ENCODE measurements at places on chromosomes 1 and 21. TPM values are rescaled to one million over a fixed set of nuclear protein-coding genes. Genes with fewer than 3 reads are reported as not detected.

The HES5 gene
- not detected for total RNA-seq

The MYOM3 gene
- not detected for total RNA-seq

The ARHGEF2 gene
- 189 TPM for total RNA-seq

The SELP gene
- total RNA-seq, result 0.18 TPM

The OLFM3 gene
- total RNA-seq, result not detected

The TSSK3 gene
- total RNA-seq, result 1.7 TPM

The TAF5L gene
- 26.9 TPM for total RNA-seq

The OPTC gene
- total RNA-seq, result not detected

The EIF2D gene
- 45.4 TPM for total RNA-seq

The NR1I3 gene
- not detected for total RNA-seq

The CELA3A gene
- not detected for total RNA-seq

The OR14A16 gene
- not detected for total RNA-seq

The PRAMEF25 gene
- not detected for total RNA-seq

The CFAP107 gene
- total RNA-seq, result not detected

The PRELP gene
- total RNA-seq, result not detected

The OR6K3 gene
- not detected for total RNA-seq

The LCE1E gene
- not detected for total RNA-seq

The DENND2C gene
- total RNA-seq, result 0.11 TPM

The SV2A gene
- total RNA-seq, result 17.5 TPM

The BTG2 gene
- 68.9 TPM for total RNA-seq

The DMRTA2 gene
- not detected for total RNA-seq

The BCAN gene
- not detected for total RNA-seq
